NCI-H187 (cell line): ENCODE measurements at places on chromosomes 16 and 17.

GRCh38 chr17:76529224-76530094, 8.1 kb downstream of the CYGB start:
- no peak for DNase-seq

GRCh38 chr16:72924537-72924926, 123.4 kb downstream of the ZFHX3 start:
- DNase-seq, result no peak

- DNase-seq, result no peak
These were observed 42.6 kb downstream of the ABCA9 start for GRCh38 chr17:69018022-69018615.

GRCh38 chr16:83574388-83574787, 233.4 kb upstream of the HSBP1 start:
- no peak for DNase-seq

DNA sequence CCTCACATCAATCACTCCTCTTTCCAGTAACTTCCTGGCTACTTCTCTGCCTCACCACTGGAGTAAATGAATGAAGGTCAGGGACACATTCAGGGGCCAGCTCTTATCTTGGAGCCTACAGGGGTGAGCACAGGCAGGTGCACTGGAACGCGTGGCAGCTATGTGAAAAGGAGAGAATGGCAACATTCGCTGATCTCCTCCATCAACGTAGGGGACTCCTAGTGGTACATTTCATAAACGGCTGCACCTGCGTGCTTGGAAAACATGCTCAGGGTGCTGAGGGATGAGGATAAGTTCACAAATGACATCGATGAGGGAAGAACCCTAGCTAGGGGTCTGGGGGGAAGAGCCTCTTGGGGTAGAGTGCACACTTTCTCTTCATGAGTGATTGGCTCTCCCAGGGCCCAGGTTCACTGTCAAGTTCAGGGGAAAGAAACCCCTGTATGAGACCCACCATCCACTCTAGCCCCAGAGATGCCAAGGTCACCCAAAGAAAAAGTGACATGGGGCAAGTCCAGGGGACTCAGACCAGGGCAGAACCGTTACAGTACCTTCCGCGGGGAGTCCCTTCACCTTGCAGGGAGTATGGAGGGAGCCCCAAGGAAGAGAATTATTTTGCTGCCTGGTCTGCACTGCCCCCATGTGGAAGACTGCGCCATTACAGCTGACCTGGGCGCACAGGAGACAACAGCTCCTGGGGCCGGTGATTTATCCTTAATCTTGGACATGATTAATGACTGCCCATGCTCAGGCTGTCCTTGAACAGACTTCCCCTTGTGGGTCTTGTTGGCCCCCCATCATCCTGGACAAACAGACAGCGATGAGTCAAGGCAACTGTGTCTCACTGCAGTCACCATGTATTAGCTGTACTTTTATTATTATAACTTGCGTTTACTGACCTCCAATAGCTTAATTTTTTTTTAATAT, 30.1 kb downstream of the VAC14 start:
- no peak for DNase-seq

- no peak for DNase-seq
These were observed 10.0 kb downstream of the SLC22A31 start for GRCh38 chr16:89190150-89190958.

- DNase-seq, result no peak
These were observed 67.9 kb downstream of the ZZEF1 start for GRCh38 chr17:4074831-4075495.

GRCh38 chr17:29148257-29148789, 31.9 kb downstream of the MYO18A start:
- peak; percentile 37 for DNase-seq

- DNase-seq, result no peak
These were observed 270.0 kb downstream of the SLC39A11 start for GRCh38 chr17:72822358-72823023.

GRCh38 chr16:69917739-69918138, 33.4 kb upstream of the CLEC18A start:
- DNase-seq, result no peak

- no peak for DNase-seq
These were observed 18.8 kb downstream of the CACNG1 start for GRCh38 chr17:67063141-67063540.

GRCh38 chr16:68749432-68749831, 12.3 kb downstream of the CDH1 start:
- DNase-seq, result no peak

- DNase-seq, result no peak
These were observed 149.3 kb upstream of the GSE1 start for GRCh38 chr16:85463672-85464382.

GRCh38 chr17:68762911-68763310, 161.7 kb upstream of the FAM20A start:
- DNase-seq, result no peak

GRCh38 chr17:80294210-80294609, 33.6 kb downstream of the RNF213 start:
- DNase-seq, result no peak

GRCh38 chr17:54945231-54945630, 23.2 kb downstream of the COX11 start:
- no peak for DNase-seq

DNA sequence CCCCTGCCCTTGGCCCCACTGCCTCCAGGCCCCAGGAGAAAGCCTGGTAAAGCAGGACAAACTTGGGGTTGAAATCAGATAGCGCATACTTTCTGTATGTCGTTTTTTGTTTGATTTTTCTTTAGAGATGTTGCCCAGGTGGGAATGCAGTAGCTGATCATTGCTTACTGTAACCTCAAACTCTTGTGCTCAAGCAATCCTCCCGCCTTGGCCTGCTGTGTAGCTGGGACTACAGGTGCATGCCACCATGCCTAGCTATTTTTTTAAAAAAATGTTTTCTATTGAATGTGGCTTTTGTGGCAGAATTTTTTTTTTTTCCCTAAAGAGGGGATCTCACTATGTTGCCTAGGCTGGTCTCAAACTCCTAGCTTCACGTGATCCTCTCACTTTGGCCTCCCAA, 11.1 kb upstream of the CCL5 start:
- DNase-seq, result no peak

DNA sequence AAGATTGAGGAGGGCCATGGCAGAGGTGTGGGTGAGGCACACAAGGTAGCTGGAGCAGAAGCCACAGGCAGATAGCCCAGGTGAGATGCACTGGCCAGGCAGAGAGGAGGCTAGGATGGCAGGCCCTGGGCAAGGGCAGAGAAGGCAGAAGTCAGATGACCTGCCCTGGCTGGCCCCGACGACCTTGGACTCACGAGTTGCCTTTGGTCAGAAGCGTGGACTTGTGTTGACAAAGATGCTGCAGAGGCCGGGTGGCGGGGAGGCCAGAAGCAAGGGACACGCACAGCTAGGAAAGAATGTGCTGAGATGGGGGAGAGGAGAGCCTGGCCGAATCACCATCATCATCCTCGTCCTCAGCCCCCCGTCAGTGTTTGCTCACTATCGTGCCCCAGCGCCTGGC, 123.7 kb downstream of the RBFOX3 start:
- no peak for DNase-seq

DNA sequence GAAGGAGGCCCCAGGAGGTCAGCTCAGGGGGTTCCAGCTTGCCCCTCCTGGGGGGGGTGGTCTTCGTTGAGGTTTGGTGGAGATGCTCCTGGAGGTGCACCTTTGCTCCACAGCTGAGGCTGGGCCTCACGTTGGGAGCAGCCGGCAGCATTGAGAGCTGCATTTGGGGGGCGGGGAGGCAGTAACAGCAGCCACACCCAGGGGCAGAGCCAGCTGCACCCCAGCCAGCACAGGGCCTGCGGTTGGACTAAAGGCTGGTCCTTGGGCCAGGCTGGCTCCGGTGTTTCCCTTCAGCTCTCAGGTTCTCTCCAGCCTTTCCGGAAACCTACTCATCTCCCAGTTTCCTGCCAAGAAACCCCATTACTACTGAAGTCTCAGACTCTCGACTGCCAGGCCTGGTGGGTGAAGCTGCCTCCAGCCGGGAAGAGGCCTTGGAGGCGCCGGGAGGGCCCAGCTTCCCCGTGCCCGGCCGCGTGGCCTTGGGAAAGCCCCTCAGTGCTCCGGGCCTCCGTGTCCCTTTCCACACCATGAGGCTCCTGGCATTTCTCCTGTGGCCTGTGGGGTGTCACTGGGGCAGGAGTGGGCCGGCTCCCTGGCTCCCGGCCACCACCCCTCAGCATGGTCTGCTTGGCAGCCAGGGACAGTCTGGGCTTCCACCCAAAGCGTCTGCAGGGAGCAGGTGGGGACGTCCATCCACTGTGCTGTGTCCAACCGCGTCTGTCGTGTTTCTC, 14.0 kb upstream of the BAIAP2 start:
- no peak for DNase-seq

- no peak for DNase-seq
These were observed 40.7 kb upstream of the ANKFY1 start for GRCh38 chr17:4304417-4305027.

- no peak for DNase-seq
These were observed 18.9 kb upstream of the KCNJ12 start for GRCh38 chr17:21357281-21357680.
